ENCODE measurements at places on chromosomes 12 and 14.

DNA sequence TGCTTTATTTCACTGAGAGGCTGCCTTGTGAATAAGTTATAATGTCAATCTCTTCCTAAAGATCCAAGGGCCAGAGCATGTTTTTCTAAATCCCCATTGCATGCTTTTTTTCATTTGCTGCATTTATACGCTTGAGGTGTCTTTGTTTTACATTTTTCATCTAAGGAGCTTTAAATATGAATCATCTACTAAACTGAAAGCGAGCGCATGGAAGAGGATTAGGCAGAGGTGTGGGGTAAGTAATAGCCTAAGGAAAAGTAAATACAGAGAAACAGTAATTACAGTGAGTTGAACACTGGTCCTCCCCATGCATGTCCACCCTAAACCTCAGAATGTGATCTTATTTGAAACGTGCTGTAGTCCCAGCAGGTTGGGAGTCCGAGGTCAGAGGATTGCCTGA lies 76.4 kb upstream of the METAP2 start:
- no peak for DNase-seq

DNA sequence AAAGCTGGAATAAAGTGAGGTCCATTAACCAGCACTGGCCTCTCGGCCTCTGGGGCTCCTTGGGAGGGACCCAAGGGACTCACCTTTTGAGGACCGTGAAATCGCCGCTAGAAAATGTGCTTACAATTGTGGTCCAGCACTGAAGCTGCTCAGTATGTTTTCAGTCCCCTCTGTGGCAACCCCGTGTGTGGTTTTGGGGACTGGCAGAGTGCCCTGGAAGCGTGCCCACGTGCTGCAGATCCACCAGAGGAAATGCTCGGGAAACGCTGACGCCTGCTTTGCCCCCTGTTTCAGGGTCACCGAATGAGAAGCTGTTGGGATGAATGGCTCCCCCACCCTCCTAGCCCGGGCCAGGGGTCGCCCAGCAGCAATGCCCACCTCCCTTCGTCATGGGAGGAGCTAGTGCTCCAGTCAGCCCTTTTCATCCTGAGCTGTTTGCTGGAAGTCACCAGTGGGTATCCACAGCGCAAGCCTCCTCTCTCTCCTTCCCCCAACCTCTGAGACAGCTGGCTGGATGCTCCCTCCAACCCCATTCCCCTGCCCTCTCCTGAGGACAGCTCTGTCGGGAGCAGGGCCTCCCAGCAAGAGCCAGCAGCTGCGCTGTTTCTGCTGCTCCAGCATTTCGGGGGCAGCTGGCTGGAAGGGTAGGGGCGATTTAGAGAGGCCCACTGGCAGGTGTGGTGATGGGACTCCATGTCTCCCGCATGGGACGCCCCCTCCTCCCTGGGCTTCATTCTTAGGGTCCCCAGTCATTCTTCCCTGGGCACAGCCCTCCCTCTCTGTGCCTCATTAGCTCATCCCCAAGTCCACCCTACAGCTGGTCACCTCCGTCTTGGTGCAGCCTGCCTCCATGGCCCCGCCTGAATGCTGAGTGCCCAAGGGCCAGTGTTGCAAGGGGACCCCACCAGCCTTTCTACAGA lies 33.2 kb upstream of the PPP1R13B start:
- DNase-seq: no peak

DNA sequence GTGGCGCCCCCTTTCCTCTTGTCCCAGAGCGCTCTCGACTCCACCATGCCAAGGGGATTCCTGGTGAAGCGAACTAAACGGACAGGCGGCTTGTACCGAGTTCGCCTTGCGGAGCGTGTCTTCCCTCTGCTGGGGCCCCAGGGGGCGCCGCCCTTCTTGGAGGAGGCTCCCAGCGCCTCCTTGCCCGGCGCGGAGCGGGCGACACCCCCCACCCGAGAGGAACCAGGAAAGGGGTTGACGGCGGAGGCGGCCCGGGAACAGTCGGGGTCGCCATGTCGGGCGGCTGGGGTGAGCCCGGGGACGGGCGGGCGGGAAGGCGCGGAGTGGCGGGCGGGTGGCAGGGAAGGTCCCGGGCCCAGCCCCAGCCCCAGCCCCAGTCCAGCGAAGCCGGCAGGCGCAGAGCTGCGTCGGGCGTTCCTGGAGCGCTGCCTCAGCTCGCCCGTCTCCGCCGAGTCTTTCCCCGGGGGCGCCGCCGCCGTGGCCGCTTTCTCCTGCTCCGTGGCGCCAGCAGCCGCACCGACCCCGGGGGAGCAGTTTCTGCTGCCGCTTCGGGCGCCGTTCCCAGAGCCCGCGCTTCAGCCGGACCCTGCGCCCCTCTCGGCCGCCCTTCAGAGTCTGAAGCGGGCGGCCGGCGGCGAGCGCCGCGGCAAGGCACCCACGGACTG lies 376 bp downstream of the INSM2 start:
- DNase-seq: no peak

DNA sequence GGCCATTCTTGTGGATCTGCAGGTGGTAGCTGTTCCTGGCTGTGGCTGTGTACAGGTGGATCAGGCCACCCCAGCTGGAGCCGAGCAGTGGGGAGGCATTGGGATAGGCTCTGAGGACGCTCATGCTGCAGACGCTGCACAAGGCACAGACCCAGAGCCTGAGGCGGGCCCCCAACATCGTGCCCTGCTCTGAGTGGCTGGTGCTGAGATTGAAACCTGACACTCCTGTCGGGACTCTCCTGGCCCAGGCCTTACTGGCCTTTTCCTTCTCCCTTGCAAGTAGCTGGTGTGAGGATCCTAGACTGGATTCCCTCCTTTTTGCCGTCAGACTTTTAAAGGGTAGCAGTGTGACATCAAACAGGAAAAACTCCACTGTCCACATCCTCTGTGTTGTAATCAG lies at the start of gene FGF23:
TSS of gene FGF23 (minus strand) at position 308 of the 400 bp plus-strand sequence. CDS start at position 178, 130 bp downstream.
- no peak for DNase-seq

GRCh38 chr12:116287842-116288301 lies 10.4 kb upstream of the MED13L start:
- no peak for DNase-seq

DNA sequence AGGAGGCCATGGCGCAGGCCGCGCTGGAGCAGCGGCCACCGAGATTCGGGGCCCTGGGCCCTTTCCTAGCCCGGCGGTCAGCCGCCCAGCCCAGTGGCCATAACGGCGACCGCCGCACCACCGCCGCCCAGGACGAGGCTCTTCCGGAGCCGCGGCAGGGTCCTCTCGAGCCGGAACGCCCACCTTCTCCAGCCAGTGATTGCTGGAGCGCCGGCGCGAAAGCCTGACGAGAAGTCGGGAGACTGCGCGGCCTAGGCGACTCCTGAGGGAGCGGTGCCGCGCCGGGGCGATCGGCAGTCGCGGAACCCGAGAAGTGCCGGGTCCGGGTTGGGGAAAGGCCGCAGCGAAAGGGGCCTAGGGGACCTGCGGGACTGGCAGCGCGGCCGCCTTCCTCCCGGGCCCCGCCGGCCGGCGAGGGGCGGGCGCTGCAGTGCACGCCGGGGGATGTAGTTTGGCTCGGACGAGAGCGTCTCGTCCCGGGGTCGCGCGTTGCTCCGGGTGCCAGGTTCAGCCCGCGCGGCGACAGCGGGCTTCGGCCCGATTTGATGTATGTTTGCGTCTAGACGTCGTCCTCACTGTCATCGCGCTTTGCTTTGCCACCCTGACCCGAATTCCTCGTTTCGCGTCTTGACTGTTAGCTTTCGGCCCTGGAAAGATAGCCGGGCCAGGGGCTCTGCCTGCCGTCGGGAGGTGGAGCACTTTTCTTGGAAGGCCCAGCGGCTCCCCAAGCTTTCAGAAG lies at the start of gene VTI1B:
TSS of gene VTI1B (minus strand) at position 153 of the 739 bp plus-strand sequence. CDS start at position 10, 143 bp downstream.
- peak; percentile 54 for DNase-seq

DNA sequence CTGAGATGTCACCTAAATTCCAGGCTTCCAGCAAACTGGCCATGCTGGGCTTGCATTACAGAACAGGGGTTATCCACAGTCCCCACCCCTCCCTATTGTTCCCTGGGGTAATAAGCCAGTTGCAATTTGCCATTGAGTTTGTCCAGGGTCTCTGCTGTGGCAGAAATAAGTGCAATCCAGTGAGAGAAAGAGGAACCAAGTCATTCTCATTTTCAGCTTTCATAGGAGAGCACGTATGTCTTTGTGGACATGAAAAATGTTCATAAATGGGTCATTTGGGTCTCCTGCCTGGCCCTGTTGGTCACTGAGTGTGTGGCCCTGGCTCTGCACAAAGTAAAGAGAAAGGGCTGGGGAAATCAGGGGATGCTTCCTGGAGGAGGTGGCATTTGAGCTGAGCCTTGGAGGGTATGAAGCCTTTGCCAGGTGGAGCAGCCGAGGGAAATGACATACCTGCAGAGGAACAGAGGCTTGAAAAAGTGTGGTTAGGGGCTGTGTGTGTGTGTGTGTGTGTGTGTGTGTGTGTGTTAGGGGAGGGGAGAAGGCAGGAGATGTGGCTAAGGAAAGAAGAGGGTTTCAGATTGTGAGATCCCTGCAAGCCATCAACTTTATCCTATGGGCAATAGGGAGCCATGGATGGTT lies 29.3 kb downstream of the CMKLR1 start:
- no peak for DNase-seq

DNA sequence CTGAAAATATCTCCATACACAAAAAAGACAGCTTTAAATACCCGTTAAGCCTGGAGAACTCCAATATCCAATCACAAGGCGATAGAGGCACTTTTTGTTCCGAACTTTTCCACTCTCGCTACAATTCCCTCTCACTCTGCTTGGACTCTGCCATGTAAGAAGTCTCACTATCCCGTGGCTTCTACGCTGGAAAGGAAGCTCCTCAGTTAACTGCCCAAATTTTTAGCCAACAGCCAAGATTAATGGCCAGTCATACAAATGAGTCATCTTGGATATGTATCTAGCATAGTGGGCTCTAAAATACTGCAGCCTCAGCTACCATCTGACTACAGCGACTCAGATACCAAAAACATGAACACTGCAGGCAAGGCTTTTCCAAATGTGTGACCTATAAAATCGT lies 45.5 kb upstream of the RERGL start:
- DNase-seq: no peak

DNA sequence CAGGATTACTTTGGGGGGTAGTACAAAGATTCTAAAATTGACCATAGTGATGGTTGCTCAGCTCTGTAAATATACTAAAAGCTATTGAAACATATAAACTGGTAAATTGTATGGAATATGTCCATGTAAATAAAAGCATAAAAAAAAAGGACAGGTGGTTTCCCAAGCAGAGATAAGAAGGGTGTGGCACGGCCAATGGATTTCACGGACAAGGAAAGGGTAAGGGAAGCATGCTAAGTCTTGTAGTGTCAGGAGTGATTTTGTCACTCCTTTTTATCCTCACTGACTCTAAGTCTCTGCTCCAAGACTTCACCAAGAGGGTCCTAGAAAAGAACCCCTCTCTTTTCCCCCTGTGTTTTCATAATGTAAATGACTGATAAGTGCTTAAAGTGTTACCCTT lies 229.2 kb downstream of the SPTSSA start:
- DNase-seq: no peak

- DNase-seq: no peak
Observed at GRCh38 chr14:66650491-66650911, 142.6 kb downstream of the GPHN start.

- no peak for DNase-seq
Observed at GRCh38 chr12:76337583-76337982, 10.6 kb downstream of the BBS10 start.

DNA sequence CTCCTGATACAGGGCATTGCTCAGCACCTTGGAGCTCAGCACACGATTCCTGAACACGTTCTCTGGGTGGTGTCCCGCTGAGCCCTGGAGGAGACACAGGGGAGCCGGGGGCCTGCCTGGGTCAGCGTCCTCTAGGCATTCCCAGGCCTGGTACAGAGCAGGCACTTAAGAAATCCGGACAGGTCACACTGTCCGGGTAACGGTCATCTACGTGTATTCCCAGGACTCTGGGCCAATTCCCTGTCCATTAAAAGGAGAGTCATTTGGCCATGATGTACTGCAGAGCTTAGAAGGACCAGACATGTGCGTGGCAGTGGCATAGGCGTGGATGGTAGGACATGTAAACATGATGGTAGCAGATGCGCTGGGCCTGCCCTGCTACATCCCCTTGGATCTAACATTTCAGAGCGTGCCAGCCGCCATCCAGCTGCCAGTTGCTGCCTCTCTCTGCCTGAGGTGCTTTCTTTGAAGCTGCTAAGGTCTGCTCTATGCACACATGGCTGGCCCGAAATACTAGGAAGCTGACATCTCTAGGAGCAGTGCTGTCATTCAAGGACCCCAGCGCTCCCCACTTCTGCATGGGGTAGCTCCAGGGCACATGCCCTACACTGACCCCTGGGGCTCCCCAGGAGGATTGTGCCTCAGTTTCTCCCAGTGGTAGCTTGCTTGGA lies 273.1 kb upstream of the RTL1 start:
- no peak for DNase-seq

DNA sequence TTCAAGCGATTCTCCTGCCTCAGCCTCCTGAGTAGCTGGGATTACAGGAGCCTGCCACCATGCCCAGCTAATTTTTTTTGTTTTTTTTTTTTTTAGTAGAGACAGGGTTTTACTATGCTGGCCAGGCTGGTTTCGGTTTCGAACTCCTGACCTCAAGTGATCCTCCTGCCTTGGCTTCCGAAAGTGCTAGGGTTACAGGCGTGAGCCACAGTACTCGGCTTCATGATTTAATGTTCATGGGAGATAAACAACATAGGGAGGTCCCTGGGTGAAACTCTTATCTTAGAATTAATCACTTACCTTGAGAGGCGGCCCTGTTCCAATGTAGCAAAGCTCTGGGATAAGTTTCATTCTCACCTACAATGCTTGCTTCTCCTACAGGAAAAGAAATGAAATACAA lies 48.3 kb downstream of the SEL1L start:
- no peak for DNase-seq

DNA sequence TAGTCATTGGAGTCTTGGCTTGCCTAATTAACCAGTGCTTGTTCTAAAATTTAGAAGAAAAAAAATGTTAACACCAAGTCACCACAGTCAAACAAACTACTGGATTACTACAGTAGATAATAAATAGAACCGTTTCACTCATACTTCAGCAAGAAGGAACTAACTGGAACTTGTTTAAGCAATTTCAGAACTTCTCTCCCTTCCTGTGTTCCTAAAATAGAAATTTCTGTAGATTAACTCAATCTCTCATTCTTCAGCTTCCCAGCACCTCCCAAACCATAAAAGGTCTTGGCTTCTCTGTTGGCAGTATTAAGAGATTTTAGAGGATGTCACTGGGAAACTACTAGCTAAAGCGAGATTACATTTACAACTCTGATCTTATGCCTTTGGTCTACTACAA lies 18.6 kb downstream of the GNS start:
- no peak for DNase-seq

GRCh38 chr12:68967046-68967445 lies 34.1 kb upstream of the CPM start:
- DNase-seq: no peak

All from activated CD4-positive, alpha-beta T cell treated with anti-CD3 and anti-CD28 coated beads for 24 hours (primary cell).